T-cell (primary cell): ENCODE measurements at places on chromosomes 5 and 9. TPM values are rescaled to one million over a fixed set of nuclear protein-coding genes. Genes with fewer than 3 reads are reported as not detected.

Gene PAEP
- not detected for total RNA-seq

Gene ZNF474
- total RNA-seq = not detected

Gene GDNF
- total RNA-seq = not detected

Gene C9
- 0.59 TPM for total RNA-seq

Gene ERCC6L2
- 46.8 TPM for total RNA-seq

Gene DND1
- 6.4 TPM for total RNA-seq

Gene IFNA13
- not detected for total RNA-seq

Gene SLC28A3
- total RNA-seq = not detected

Gene NUDT12
- 1.7 TPM for total RNA-seq

Gene KCNV2
- not detected for total RNA-seq

Gene FOXB2
- total RNA-seq = not detected

Gene DDX4
- not detected for total RNA-seq

Gene FAT2
- not detected for total RNA-seq

Gene SPATA9
- total RNA-seq = not detected

Gene SLC6A7
- not detected for total RNA-seq

Gene QSOX2
- total RNA-seq = 17.0 TPM

Gene SLC46A2
- total RNA-seq = not detected

Gene PGM5
- not detected for total RNA-seq

Gene EQTN
- total RNA-seq = not detected

Gene MARVELD2
- total RNA-seq = 1.2 TPM

Gene LMX1B
- total RNA-seq = not detected

Gene NDUFA8
- 19.5 TPM for total RNA-seq

Gene NRG2
- 0.12 TPM for total RNA-seq

Gene LVRN
- 0.28 TPM for total RNA-seq

Gene ARL14EPL
- total RNA-seq = not detected

Gene SLC27A6
- total RNA-seq = not detected

Gene CAPSL
- total RNA-seq = not detected

Gene FREM1
- total RNA-seq = 0.76 TPM

Gene PCDHB7
- not detected for total RNA-seq

Gene OSMR
- 0.19 TPM for total RNA-seq

Gene GALNT12
- 11.6 TPM for total RNA-seq

Gene IRGM
- 2.1 TPM for total RNA-seq

Gene TEX48
- total RNA-seq = not detected

Gene PDE8B
- not detected for total RNA-seq

Gene RAB3C
- not detected for total RNA-seq

Gene KIF20A
- total RNA-seq = 0.67 TPM

Gene BAAT
- total RNA-seq = 0.35 TPM

Gene TAF9
- total RNA-seq = 50.0 TPM

Gene THBS4
- 1.1 TPM for total RNA-seq

Gene TSSK1B
- total RNA-seq = not detected

Gene DMRTA1
- not detected for total RNA-seq
